ENCODE measurements at places on chromosomes 7 and 10.
A peak's percentile ranks its signal among the peaks of the same experiment; 100 is the strongest.

DNA sequence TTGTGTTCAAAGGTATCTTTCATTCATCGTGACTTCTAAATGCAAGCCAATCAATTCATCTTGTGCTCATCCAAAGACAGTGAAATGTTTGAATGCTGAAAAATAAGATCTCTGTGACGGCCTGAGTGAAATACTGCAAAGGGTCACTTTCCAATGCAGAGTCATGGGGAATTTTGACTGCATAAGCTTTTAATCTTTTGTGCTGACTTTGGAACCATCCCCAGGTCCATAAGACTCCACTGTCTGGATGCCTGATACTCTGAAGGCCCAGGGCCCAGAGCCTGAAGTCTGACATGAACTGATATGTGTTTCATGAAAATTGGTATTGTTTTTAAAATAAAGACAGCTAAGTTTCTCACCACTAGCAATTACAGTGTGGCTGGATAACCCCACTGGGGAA lies 39.0 kb downstream of the PPP1R3C start:
- no peak for DNase-seq

DNA sequence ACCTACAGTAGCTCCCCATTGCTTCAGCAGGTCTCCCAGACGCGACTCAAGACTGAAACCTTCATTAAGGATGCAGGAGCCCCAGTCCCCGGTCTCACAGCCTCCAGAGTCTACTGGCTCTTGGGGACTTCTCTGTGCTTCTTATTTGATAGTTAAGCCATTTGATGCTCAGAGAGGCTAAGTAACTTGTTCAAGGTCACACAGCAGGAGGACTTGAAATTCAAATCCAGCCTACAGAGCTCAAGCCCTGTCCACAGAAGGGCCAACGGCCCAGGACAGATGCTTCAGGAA lies 21.2 kb upstream of the ZMIZ1 start:
- DNase-seq = peak; percentile 9

DNA sequence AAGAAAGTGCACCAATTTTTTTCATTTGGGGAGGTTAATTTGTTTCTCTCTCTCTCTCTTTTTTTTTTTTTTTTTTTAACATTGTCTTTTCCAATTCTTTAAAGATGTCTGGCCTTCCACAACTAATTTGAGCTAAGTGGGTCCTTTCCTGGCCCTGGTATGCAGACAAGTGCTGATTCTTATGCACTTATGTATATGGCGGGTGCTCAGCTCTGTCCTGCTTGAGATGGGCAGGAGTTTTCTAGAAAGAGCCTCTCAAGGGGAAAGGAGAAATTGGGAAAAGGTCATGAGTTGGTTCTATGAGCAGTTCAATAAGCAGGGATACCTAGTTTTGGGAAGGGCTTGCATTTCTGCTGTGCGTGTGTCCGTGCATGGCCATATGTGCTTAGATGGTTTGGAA lies 67.8 kb upstream of the NPVF start:
- DNase-seq = no peak

DNA sequence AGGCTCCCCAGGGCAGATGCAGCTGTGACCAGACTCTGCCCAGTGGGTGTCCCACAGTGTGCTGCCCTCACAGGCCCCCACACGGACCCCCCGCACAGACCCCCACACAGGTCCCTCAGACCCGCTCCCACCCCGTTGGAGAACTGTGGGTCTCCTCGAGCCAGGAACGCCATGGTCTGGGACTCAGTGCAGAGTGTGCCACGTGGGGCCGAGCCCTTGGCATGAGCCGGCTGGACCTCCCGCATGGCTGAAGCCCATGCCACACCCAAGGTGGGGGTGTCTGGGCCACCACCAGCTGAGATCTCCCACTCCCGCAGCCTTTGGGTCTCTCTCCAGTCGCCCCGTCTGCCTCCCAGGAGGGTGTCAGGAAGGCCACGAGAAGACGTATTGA lies 34.3 kb downstream of the JAKMIP3 start:
- DNase-seq = no peak

DNA sequence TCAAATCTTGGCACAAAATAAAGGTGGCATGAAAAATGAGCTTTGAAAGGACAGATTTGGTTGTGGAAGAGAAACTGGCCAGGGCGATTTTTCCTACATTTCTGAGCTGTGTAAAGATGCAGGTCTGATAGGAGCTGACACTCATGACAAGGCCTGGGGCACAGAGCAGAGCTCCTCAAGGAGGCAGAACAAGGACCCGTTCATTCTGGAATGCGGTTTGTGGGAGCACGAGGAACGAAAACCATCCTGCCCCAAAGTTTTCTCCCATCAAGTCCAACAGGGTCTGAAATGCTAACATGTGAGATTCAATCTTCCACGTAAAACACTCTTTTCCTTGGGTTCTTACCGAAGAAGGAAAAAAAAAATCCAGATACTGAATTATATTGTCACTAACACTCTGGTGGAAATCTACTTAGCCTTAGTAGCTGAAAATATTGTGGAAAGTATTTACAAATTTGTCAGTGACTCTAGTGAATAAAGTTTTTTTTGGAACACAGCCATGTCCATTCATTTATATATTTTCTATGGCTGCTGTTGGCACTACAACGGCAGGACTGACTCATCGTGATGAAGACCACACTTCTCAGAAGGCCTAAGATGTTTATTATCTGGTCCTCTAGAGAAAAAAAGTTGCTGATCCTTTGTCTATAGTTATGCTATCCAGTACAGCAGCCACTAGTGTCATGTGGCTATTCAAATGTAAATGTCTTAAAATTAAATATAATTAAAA lies 215.7 kb downstream of the BAMBI start:
- no peak for DNase-seq

DNA sequence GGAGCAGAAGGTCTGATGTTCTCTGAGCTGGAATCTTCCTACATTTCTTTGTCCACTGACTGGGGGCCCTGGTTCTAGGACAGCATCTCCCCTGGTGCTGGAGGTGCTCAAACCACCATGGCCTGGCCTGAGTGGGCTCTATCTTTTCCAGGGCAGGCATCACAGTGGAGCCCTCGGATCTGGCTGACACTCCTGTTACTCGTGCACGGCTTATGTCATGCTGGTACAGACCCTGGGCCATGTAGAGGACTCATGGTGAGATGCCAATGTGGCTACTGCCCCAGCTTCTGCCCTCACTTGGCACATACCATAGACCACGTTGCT lies 96.0 kb downstream of the HIPK2 start:
- DNase-seq = no peak

- DNase-seq = peak; percentile 66
Observed at GRCh38 chr7:44615149-44615611, 8.8 kb downstream of the OGDH start.

GRCh38 chr10:70312972-70313371 lies 29.2 kb upstream of the NPFFR1 start:
- no peak for DNase-seq

- no peak for DNase-seq
Observed at GRCh38 chr7:77481615-77482014, 55.5 kb upstream of the PTPN12 start.

- DNase-seq = no peak
Observed at GRCh38 chr10:60208676-60209269, 180.9 kb downstream of the ANK3 start.

DNA sequence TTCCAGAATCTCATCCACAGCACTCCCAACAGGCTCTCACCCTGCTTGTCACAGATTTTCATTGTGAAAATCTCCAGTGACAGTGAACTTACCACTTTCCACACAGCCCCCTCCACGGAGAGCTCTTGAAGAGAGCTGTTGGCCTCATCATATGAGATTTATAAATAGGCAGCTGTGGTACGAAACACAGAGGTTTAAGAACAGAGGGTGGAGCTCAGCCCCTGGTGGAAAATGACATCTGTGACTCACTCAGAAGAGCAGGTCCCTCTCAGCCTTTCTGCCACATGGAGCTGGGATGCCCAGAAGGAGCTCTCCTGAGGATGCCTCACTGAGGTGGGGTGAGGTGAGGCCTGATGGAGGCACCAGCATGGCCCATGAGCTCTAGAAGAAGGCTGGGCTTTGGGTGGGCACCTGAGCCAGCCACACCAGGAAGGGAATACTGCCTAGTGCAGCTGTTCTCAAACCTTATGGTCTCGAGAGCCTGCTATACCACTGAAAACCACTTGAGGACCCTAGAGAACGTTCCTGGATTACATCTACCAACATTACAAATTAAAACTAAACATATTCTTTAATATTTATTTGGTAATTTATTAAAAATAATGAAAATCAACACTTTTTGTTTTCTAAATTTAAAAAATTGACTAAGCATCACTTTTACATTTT lies 25.8 kb upstream of the EEPD1 start:
- no peak for DNase-seq

DNA sequence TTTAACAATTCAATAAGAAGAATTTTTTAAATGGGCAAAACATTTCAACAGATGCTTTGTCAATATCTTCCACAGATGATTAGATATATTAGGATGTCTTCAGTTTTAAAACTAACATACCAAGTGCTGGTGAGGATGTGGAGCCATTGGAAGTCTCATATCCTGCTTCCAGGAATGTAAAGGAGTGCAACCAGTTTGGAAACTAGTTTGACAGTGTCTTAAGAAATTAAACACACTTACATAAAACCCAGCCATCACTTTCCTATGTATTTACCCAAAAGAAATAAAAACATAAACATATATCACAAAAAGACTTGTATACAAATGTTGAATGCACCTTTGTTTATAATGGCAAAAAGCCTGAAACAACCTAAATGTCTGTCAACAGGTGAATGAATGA lies 13.3 kb upstream of the AGK start:
- no peak for DNase-seq

DNA sequence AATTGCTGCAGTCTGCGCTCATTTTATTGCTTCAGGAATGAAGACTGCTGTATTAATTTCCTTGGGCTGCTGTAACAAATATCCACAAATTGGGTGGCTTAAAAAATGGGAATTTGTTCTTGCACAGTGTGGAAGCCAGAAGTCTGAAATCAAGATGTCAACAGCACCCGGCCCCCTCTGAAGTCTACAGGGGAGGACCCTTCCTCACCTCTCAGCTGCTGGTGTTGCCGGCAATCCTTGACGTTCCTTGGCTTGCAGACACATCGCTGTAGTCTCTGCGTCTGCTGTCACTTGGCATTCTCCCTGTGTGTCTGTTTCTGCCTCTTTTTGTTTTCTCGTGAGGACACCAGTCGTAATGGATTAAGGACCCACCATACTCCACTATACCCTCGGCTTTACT lies 166.2 kb downstream of the PTPN20 start:
- DNase-seq = no peak

DNA sequence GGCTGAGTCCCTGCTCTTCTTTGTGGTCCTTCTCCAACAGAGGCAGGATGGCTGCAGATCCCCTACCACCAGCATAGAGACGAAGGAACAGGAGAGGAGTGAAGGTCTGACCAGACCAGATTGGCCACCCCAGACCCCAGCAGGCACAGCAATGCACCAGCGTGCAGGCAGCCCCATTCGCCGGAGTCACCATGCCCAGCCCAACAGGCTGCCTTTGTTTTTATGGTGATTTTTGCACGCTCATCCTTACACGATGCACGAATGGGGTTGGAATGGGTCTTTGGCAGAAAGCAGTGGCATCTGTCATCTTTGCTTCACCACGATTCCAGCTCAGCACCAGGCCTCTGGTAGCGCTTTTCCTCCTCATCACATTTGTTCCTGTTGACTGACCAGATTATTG lies 427.6 kb downstream of the INHBA start:
- DNase-seq = no peak
